ENCODE measurements at places on chromosomes 12 and 14.
A peak's percentile ranks its signal among the peaks of the same experiment; 100 is the strongest.

- DNase-seq = peak; percentile 74
Observed at GRCh38 chr12:79300199-79300568, 390.6 kb downstream of the PAWR start.

- no peak for DNase-seq
Observed at GRCh38 chr12:131917139-131917710, 11.9 kb upstream of the PUS1 start.

DNA sequence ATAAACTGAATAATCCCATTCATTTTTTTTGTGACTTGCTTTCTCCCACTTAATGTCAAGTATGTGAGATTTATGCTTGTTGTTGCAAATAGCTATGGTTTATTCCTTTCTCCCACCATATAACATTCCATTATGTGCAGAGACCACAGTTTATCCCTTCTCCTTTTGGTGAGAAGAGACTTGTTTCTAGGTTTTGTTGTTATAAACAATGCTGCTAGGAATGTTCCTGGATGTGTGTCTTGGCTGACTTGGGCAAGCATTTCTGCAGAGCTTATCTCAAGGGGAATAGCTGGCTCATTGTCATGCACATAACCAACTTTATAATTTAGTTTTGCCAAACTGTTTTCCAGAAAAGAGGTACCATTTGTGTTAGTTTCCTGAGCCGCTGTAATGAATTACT lies 47.6 kb upstream of the PPP1CC start:
- no peak for DNase-seq

- DNase-seq = no peak
Observed at GRCh38 chr12:108438667-108439066, 76.4 kb upstream of the FICD start.

GRCh38 chr12:12379831-12380730 lies 23.2 kb downstream of the BORCS5 start:
- DNase-seq = no peak

DNA sequence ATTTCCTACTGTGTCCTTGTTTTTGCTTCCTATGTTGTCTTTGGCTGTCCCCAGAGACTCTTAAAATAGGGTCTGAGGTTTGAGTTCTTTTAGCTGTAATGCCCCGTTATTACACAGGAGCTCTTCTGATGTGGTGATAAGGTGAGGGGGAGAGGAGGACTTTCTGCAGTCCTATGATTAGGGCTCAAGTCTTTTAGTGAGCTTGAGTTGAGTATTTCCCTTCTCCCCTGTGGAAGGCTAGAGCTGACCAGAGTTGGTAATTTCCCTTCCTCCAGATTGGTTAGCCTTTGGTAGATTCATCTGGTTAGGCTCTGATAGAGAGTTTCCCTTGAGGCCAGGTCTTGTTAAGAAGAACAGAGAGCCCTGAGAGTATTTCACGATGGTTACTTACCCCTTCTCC lies 4.3 kb upstream of the HIF1A start:
- no peak for DNase-seq

GRCh38 chr12:100897240-100897639 lies 102.7 kb downstream of the ANO4 start:
- no peak for DNase-seq

GRCh38 chr12:19546027-19546426 lies 106.7 kb downstream of the AEBP2 start:
- DNase-seq = peak; percentile 24

DNA sequence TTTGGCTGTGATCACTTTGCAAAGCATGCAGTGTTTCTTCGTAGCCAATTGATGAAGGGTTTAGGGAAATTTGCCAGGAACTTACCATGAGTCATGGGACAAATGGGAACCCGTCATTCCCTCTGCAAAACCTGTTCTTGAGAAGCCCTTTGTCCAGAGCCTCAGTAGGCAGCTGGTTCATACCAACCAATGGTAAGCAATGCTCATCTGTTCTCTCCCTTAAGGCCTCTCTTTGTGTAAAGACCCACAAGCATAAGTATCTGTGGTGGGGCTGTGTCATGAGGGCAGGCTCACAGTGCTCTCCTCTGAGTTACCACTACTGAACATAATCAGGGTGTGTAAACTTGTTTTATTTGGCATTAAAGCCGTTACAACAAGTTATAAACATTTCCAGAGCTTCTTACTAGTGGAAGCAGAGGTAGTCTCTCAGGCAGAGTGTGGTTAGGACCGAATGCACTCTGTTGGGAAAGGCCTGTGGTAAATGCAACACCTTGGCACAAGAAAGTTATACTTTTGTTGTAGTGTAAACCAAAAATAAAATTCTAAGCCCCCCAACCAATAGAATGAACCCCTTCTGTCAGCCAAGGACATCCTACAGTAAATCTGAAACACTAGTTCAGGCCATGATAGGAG lies 119.8 kb downstream of the SINHCAF start:
- no peak for DNase-seq

DNA sequence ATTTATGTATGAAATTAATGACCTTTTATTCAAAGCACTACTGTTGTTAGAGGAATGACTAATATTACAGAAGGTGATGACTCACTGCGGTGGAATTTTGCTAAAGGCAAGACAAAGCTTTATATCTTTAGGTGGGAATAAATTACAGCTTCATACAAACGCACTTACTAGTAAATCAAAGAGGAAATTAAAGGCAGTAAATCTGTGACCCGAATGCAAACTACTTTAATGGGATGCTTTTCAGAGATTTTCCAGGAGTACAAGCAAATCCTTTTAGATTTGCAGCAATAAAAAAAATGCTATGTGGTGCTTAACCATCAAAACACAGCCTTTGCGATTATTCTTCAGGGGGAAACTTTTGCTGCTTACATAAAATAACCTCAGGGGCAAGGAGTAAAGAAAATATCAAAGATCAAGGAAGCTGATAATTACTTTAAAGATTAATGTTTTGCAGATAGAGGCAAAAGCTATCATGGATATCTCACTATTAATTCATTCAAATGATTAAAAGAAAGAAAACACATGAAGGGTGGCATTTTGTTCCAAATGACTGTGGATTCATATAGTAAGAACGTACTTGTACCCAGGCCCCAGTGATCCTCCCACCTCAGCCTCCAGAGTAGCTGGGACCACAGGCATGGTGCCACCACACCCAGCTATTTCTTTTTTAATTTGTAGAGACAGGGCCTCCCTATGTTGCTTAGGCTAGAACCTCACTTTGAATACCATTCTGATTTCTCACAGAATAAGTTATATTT lies 98.9 kb downstream of the DENND5B start:
- DNase-seq = peak; percentile 46

GRCh38 chr12:126784328-126784921 lies 1482.5 kb upstream of the TMEM132C start:
- DNase-seq = peak; percentile 76

GRCh38 chr14:36383767-36384431 lies 63.5 kb upstream of the MBIP start:
- no peak for DNase-seq

GRCh38 chr14:87630846-87631245 lies 362.1 kb downstream of the GALC start:
- no peak for DNase-seq

GRCh38 chr14:60151715-60152114 lies 13.5 kb downstream of the DHRS7 start:
- no peak for DNase-seq

DNA sequence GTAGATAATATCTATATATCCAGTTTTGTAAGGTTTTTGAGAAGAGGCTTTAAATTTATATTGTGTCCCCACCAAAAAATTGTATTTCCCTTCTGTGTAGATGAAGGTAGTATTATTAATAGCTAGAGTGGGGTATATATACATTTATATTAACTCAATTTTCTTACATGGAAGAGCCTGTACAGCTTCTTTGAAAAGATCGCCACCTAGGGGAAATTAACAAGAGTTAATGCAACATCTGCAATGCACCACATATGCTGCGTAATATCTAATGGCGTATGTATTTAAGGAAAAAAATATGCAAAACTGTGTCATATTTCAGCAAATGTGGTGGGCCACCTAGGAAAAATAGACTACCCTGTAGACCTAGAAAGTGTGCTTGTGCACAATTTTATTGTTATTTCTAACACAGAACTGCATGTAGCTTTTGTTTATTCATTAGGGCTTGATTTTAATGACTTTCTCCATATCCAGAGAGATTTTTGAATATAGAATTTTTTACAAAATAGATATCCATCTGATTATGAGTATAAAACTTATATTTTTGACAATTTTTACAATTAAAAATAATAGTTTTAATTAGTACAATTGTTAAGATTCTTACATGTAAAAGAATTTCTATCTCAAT lies 14.0 kb downstream of the CCER1 start:
- peak; percentile 50 for DNase-seq

DNA sequence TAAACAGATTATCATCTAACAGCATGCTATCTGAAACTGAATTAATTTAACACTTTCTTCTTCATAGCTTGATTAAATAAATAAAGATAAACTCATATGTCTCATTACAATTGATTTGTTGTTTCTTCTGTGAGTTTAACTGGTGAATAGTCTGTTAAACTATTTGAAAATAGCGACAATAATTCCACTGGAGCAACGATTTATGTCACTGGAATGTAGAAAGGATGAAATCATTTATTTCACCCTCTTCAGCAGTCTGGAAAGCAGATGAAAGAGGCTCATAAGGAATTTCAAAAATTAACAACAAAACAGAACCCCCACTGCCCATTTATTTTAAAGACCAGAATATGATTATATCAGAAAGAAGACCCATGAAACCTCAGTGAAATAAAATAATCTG lies 1165.1 kb upstream of the USP15 start:
- DNase-seq = no peak

GRCh38 chr12:95173392-95174251 lies 43.6 kb downstream of the FGD6 start:
- DNase-seq = peak; percentile 35

DNA sequence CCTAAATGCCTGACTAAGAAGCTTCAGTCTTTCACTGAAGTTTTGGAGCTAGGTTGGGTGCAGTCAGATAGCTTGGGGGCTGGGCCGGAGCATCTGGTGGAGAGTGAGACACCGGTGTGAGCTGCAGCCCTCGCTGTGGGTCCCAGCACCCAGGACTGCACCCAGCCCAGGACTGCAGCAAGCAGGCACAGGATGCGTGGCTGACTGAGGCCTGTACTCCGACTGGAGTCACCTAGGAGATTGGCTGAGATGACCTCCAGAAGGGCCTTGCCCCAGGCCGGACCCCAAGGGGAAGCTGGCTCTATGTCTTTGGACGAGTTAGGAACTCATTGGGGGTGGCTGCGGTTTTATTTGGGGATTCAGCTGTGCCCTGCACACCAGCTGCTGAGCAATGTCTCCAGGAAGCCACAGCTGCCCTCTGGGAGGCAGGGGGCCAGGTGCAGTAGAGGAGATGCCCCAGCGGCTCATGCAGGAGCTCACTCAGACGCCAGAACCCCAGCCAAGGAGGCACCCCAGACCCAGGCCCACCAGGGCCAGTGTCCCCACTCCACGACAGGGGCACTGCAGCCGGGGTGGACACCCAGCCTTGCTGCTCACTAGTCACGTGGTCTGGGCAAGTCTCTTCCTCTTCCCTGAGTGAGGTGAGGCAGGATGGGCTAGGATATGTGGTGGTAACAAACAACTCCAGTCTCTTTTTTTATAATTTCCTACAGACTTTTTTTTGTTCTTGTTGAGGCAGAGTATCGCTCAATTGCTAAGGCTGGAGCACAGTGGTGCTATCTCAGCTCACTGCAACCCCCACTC lies 31.8 kb upstream of the RCOR1 start:
- DNase-seq = no peak

Measured in T47D (cell line).